ENCODE measurements at places on chromosomes 1 and 21.
A peak's percentile ranks its signal among the peaks of the same experiment; 100 is the strongest.

DNA sequence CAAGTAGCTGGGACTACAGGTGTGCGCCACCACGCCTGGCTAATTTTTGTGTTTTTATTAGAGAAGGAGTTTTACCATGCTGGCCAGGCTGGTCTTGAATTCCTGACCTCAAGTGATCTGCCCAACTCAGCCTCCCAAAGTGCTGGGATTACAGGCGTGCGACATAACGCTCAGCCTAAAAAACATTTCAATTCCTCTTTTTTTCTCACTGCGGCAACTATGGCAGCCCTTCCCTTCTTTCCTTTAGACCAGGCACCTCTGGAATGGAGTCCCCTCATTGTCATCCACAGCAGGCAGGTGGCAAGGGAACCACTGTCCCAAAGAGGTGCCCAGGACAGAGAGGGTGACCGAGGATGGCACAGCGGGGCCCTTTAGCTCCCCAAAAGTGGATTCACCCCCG is 14.1 kb downstream of the CEP104 start:
- no peak for DNase-seq

GRCh38 chr1:78003070-78003746 is 1.5 kb upstream of the DNAJB4 start:
- DNase-seq = no peak

GRCh38 chr1:152047413-152047729 is 10.6 kb upstream of the S100A11 start:
- DNase-seq = no peak

DNA sequence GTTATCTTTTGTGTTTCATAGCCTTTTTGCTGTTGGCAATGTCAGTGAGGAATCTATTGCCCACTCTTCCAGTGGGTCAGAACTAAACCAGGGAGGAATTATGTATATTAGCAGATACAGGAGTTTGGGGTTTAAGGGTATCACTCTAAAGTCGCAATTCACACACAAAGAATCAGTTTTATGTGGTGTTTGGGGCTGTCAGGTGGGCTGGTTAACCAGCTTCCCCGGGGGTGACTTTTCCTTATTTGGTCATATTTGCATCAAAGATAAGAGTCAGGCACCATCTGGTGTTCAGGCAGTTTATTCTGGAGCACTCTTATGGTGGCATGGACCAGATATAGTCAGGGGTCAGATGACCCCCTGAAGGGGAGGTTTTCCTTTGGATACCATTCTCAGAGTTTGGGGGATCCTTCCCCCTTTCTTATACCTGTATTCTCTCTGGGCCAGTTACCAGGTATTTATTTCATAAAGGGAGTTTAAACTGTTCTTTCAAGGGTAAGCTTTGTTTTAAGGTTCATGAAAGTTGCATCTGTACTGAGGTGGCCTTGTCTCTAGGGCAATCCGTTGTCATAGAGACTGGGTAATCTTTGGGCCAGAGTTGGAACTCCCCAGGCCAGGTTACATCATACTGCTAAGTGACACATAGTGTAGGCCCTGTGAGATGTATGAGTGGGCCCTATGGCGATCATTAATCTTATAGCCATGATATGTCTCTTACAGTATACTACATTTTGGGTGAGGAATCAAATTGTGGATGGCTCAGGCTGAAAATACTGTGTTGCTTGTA is 148.2 kb downstream of the RWDD3 start:
- no peak for DNase-seq

GRCh38 chr1:77412820-77413530 is 131.2 kb downstream of the AK5 start:
- no peak for DNase-seq

- DNase-seq = no peak
These were observed 12.5 kb downstream of the TCP10L start for GRCh38 chr21:32572574-32573420.

DNA sequence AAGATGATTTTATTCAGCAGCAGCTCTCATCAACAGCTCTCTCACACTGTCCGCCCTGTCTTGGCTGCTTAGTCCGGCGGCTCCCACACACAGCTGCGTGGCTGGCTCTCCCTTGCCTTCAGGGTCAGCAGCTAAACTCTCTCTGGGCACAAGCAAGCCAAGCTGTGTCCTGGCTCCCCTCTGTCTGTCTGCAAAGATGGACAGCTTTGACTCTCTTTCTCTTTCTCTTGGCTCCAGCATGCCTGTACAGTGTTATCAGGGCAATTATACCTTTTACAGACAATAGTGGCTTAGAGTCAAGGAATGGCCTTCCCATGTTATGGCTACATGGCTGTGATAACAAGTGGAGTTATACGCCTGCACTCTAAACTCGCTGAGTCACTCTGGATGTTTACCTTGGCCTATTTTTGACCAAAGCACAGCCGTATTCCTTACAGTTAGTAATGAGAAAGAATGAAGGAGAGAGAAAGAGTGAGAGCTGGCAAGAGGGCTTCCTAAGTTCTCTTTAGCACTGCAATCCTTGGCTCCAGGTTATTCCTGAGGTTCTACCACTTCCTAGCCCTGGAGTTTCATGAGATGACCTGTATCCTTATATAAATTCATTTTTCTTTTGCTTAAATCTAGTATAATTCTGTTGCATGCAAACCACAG is 59.9 kb upstream of the ZSWIM5 start:
- DNase-seq = no peak

- peak; percentile 32 for DNase-seq
These were observed 83.5 kb downstream of the SYF2 start for GRCh38 chr1:25148673-25149300.

- DNase-seq = no peak
These were observed 17.2 kb upstream of the ZBTB8B start for GRCh38 chr1:32447469-32448185.

GRCh38 chr1:115596080-115596780 is 45.5 kb upstream of the VANGL1 start:
- no peak for DNase-seq

GRCh38 chr1:214957330-214958137 is 125.0 kb upstream of the KCNK2 start:
- DNase-seq = no peak

GRCh38 chr1:9630331-9631111 is 21.0 kb upstream of the PIK3CD start:
- peak; percentile 37 for DNase-seq

DNA sequence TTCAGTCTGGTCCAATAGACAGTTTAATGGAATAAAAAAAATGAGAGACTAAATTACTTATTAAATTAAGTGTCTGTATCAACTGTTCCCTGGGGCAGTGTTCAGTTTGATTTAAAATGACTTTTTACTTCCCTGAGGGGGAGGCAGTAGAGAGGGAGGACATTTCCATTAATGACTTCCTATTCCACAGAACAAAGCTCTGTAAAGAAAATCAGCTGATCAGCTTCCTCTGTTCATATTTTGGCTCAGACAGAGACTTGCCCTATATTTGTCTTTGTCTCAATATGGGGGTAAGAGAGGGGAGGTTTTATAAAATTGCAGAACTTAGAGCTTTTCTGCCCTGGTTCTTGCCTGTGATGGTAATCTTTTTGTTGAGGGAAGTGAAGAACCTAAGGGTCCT is 8.4 kb downstream of the CFAP126 start:
- no peak for DNase-seq

- DNase-seq = no peak
These were observed 155.9 kb downstream of the PEX14 start for GRCh38 chr1:10630661-10631120.

GRCh38 chr1:157734321-157734720 is 33.8 kb upstream of the FCRL3 start:
- DNase-seq = no peak

DNA sequence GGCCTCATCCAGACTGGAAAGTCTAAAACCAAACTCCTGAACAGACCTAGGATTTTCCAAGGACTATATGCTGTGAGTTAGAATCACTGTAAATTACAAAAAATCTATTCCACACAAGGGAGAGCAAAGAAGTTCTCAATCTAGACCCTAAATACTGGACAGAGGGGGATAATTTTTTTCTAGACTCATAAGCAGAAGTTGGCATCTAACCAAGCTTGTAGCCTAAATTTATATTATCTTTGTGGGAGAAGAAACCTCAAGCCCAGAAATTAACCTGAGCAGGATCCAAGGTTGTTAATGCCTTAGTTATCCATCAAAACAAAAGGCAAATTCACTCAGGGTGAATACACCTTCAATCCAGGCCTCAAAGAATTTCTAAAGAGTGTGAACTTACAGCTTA is 290.2 kb downstream of the SMYD3 start:
- DNase-seq = no peak

DNA sequence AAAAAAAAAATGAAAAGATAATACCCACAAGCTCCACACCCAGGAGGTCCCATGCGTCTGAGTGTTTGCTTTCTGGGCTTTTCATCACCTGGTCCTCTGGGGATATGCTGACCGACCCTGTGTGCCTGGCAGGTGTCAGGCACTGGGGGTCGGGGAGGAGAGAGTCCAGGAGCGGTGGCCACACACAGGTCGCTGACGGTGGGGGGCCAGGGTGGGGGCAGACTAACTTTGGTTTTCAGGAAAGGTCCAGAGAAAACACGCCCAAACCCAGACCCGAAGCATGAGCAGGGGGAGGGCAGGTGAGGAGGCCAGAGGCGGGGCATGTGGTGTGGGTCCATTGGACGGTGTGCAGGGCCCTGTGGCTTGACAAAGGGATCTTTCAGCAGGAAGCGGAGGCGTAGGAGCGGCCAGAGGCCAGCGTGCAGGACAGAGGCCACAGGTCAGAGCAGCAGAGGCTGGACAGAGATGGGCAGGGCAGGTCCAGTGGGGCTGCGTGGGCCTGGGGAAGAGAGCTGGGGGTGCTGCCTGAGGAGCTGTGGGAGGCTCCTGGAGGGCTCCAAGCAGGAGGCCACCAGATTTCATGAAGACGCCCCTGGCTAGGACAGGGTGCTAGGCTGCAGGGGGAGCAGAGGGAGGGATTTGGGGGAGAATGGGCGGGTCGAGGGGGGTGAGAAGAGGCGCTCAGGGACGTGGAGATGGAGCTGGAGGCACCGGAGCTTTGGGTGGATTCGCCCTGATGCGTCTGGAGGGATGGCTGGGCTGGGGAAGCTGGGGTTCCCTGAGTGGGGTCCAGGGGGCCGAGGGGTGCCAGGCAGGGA is 15.8 kb downstream of the RNF223 start:
- no peak for DNase-seq

- no peak for DNase-seq
These were observed 10.4 kb downstream of the ZBTB7B start for GRCh38 chr1:155012776-155013602.

- DNase-seq = peak; percentile 34
These were observed 554 bp downstream of the ZNF281 start for GRCh38 chr1:200409203-200409760.

- no peak for DNase-seq
These were observed 21.3 kb upstream of the VANGL1 start for GRCh38 chr1:115620453-115620852.

DNA sequence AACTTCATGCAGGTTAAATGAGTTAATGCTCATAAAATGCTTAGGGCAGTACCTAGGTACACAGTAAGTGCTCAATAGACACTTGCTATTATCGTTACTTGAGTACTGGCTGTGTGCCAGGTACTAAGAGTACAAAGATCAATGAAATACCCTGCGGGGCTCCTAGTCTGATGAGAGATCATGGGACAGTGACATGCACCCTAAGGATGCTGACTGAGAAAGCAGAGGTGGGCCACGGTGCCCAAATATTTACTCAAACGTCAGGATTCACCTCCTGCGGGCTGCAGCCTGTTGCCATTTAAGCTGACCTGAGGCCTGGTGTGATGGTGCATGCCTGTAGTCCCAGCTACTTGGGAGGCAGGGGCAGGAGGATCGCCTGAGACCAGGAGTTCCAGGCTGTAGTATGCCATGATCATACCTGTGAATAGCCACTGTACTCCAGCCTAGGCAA is 19.8 kb upstream of the LUZP1 start:
- no peak for DNase-seq

GRCh38 chr21:29822064-29822463 is 117.7 kb downstream of the GRIK1 start:
- DNase-seq = no peak

GRCh38 chr1:116416854-116417513 is 43.9 kb downstream of the ATP1A1 start:
- DNase-seq = no peak

- no peak for DNase-seq
These were observed 11.5 kb downstream of the ARHGEF10L start for GRCh38 chr1:17550729-17551584.
